ENCODE measurements at places on chromosomes 6 and 20.

DNA sequence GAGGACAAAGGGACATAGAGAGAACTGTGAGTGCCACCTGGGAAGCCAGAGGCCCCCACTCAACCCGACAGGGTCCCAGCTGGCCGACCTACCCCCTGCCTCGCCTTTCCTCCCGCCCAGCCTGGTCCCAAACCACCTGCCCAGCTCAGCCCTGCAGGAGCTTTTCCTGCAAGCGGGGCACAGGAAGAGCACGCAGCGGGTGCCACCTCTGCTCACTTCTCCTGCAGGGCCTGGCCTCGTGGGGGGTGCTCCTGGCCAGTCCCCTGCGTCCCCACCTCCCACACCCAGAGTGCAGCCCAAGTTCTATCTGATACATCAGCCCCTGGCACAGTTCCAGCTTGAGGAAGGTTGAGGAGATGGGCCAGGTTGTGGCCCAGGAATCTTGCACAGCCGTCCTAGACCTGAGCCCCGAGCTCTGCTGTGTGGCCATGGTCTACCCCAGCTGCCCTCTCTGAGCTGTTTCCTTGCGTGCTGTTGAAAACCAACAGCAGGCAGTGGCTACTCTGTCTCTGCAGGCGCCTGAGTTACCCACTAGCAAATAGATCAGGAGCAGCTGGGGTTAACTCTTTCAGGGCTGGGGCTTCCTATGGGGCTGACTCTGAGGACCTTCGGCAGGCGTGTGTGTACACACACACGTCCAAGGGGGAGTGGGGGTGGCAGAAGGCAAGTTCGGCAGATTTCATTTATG is 1.7 kb downstream of the NECAB3 start:
- no peak for DNase-seq

GRCh38 chr6:136564180-136564579 is 14.0 kb upstream of the MAP7 start:
- no peak for DNase-seq

DNA sequence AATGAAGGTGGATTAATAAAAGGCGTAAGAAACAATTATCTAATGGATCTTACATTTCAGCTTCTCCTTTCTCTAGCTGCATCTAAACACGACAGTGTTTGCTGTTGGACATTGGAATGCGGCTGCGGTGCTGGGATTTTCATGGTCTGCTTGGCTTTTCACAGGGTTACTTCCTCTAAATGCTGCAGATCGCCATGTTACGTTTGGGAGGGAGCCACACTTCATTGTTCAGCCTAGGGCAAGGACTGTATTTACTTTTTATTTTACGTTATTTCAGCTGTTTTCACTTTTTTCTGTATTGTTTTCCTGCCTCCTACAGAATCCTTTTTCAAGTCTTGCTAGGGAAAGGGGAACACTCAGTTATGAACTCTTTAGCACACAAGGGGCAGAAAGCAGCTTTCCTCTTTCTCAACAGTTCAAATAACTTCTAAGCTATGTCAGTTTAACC is 97.9 kb upstream of the MTHFD1L start:
- DNase-seq, result no peak

DNA sequence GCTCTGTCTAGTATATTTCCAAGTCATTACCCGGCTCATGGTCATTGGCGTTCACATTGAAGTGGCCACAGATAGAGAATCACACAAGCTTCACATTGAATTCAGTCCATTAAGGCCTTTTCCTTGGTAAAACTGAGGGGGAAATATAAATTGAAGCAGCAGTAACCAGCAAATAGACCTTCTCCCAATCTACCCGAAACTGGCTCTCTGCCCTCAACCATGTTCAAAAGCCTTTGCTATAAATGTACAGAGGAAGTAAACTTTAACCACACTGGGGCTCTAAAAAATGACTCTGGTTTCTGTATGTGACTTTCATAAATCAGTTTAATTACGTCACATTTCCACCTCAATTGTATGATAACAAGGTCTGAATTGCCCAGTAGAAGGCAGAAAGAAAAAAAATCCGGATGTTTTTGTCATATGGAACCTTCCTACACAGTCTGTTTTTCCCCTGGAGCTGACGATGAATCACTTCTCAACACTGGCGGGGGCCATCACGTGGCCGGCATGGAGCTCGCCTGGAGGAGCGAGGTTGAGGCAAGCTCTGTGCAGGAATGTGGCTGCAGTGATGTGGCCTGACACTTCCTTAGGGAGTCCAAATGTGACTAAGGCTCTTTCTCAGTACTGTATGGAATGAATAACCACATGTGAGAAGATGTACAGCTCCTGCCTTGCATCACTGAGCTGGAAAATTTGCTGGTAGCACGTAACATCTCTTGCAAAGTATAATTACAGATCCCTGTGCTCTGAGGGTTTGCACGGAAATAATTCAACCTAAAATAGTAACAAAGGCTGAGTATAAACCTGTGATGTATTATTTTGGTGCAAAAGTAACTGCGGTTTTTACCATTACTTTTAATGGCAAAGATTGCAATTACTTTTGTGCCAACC is 58.6 kb upstream of the SNX9 start:
- DNase-seq, result no peak

GRCh38 chr6:163520956-163521355 is 106.4 kb downstream of the QKI start:
- DNase-seq, result no peak

GRCh38 chr20:48142516-48142773 is 357.2 kb upstream of the SULF2 start:
- DNase-seq, result no peak

DNA sequence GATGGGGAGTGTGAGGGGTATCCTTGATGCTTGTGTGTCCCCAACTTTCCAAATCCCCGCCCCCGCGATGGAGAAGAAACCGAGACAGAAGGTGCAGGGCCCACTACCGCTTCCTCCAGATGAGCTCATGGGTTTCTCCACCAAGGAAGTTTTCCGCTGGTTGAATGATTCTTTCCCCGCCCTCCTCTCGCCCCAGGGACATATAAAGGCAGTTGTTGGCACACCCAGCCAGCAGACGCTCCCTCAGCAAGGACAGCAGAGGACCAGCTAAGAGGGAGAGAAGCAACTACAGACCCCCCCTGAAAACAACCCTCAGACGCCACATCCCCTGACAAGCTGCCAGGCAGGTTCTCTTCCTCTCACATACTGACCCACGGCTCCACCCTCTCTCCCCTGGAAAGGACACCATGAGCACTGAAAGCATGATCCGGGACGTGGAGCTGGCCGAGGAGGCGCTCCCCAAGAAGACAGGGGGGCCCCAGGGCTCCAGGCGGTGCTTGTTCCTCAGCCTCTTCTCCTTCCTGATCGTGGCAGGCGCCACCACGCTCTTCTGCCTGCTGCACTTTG is at the start of gene TNF:
TSS of gene TNF (plus strand) at position 231 of the 567 bp plus-strand sequence. CDS start at position 408, 177 bp downstream.
- no peak for DNase-seq

DNA sequence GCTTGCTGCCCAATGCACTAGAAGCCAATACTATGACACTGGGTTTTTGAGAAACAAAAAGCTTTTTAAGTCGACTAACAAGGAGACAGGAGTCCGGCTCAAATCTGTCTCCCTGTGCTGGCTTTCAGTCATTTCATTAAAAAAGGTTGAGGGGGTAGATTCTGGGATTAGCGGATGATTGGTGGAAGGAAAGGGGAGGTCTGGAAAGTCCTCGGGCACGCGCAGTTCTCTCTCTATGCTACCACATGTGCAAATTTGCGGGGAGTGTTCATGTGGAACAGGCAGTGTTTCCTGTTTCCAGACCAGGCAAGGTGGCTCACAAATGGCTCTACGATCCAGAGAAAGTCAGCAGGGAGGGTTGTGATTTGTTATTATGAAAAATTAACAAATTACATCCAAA is 89.1 kb upstream of the TOX2 start:
- DNase-seq, result no peak

GRCh38 chr6:90403489-90404381 is 107.1 kb upstream of the BACH2 start:
- DNase-seq, result no peak

DNA sequence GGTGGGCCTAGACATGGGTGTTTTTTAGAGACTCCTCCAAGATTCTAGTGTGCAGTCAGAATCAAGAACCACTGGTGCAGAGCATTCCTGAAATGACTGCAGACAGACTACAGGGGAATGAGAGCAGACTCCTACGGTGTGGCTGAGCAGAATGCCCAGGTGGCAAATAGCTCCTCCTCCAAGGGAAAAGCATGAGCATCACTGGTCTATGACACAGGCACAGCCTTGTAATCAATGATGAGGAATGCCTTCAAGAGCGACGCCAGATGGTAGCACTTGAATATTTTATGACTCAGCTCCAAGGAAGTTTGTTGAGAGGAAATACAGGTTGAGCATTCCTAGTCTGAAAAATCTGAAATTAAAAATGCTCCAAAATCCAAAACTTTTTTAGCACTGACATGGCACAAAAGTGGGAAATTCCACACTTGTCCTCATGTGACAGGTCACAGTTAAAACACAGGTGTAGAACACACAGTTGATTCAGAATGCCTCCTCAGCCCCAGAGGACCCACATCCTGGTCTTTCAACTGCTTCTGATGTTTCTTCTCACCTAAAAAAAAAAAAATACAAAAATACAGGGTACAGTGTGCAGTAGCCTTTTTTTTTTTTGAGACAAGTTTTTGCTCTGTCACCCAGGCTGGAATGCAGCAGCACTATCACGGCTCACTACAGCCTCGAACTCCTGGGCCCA is 10.6 kb upstream of the FAM8A1 start:
- no peak for DNase-seq

- DNase-seq, result no peak
Measured at GRCh38 chr6:35047265-35048011, 93.7 kb downstream of the TCP11 start.

GRCh38 chr20:56343861-56344381 is 14.9 kb upstream of the FAM210B start:
- DNase-seq, result no peak

DNA sequence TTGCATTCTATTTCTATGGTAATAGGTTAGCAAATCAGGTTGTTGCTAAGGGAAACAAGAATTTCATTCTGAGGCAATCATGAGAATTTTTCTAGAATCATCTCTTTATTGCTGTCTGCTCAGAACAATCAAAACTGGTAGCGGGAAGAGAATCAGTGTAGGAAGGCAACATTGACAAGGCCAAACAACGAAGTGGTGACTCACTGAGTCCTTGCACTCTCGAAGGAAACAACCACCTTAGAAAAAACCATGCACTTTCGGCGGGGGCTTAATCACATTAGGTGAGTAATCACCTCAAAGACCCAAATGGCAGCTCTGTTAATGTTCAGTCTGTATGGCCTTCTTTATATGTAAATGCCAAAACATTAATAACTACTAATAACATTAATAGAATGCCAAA is 78.8 kb upstream of the MAP7 start:
- DNase-seq, result no peak

- DNase-seq, result no peak
Measured at GRCh38 chr6:40854592-40854991, 184.4 kb downstream of the UNC5CL start.

DNA sequence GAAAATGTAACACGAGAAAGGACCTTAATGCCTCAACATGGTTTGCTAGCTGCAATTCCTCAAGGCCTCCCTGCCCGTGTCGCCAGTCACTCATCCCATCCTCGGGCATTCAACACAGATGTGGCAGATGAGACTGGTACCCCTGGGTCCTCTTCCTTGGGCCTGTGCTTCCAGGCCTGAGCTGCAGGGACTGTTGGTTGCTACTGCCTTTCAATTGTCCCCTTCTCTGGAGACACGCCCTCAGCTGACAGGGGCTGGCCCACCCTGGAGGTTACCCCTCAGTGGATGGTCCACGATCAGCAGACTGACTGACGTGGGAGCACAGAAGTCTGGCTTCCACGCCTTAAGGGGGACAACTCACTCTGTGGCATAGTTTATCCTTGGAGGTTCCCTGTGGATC is 495.1 kb upstream of the CHD6 start:
- DNase-seq, result no peak

DNA sequence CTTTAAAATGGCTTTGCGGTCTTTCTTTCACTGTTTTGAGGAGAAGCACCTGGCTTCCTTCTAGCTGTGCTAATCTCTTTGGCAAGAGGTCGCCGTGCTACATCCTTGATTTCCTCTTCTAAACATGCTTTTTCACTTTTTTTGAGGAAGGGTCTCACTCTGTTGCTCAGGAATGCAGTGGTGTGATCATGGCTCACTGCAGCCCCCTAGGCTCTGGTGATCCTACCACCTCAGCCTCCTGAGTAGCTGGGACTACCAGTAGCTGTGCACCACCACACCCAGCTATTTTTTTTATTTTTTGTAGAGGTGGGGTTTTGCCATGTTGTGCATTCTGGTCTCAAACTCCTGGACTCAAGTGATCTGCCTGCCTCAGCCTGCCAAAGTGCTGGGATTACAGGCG is 40.5 kb downstream of the RSPH3 start:
- DNase-seq, result no peak

DNA sequence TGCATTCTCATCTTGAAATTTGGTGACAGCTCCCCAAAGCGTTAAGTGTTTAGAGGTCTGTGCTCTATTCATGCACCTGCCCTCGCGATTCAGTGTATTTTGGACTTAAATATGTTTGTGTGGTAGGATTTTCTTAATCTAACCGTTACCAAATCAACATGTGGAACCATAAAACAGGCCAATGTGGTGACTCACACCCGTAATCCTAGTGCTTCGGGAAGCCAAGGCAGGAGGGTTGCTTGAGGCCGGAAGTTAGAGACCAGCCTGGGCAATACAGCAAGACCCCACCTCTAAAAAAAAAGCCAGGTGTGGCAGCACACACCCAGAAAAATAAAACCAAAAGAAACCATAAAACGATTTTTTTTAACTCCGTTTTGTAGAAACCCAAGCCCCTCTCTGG is 31.5 kb downstream of the PYGB start:
- no peak for DNase-seq

DNA sequence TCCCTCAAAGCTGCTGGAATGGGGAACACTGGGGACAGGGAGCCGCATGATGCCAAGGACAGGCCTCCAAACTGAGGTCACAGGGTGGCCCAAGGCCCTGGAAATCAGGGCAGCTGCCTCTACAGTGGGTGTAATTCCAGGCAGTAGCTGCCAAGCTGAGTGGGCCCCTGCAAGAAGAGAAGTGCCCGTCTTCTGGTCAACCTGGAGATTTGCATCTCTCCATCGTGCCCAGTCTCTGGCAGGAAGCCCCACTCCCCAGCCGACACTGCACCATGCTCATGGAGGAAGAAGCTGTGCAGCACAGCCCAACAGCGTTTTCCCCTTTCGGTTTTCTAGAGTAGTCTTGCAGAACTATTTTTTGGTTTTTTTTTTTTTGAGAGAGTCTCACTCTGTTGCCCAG is 2.2 kb upstream of the FAM209A start:
- DNase-seq, result no peak

GRCh38 chr20:45433316-45433715 is 17.4 kb downstream of the PIGT start:
- DNase-seq, result no peak

GRCh38 chr6:52509281-52510212 is 67.3 kb downstream of the TRAM2 start:
- DNase-seq, result no peak
